ENCODE measurements at places on chromosomes 7 and 10. TPM values are rescaled to one million over a fixed set of nuclear protein-coding genes. Genes with fewer than 3 reads are reported as not detected.

STOX1 gene
- total RNA-seq: 0.14 TPM

FAM13C gene
- 20.4 TPM for total RNA-seq

DNA sequence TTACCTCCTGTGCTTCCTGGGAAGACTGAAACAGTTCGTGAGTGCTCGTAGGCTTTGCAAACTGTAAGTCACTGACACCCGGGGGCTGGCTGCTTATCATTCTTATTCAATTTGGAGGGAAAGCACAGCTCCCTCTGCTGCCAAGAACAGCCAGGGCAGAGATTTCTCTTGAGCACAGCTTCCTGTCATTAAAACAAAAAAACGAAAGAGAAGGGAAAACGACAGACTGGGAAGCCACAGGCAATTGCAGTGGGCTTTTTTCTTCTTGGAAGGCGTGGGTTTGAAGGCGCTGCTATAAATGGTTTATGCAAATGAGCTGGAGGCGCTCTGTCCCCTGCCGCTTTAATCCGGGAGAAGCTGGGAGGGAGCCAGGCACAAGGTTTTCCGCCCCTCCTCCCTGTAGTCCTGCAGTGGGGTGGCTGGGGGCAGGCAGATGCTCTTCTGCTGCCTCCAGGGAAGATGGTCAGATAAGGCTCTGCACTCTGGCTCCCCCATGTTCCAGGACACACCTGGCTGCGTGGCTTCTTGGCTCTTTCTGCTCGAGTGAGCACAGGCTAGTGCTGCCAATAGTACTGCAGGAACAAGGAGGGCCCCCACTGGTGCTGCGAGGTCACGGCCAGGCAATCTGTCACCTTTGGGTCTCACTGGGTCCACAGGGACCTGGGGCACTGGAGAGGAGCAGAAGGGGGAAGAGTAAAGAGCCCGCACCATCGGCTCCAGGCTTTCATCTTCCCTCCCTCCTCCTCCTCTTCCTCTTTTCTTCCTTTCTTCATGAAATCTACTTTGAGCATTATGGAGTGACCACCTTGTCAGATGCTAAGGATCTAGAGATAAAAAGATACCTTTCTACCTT is 49.5 kb downstream of the NEURL1 start:
- H3K4me1 ChIP-seq: peaks cover 4% of the 10 kb centered on the region
- no peaks in the 10 kb centered on the region for H3K36me3 ChIP-seq
- H3K4me3 ChIP-seq: peak overlapping the region; percentile 70
- no peaks in the 10 kb centered on the region for H3K27me3 ChIP-seq

- DNase-seq: no peak
- peaks cover 18% of the 10 kb centered on the region for H3K36me3 ChIP-seq
- H3K4me1 ChIP-seq: no peaks in the 10 kb centered on the region
- H3K27me3 ChIP-seq: no peaks in the 10 kb centered on the region
- no peak overlapping the region for H3K4me3 ChIP-seq
- no peak overlapping the region for H3K27ac ChIP-seq
Observed at GRCh38 chr10:30047430-30047829, 12.0 kb downstream of the JCAD start.

GRCh38 chr10:73819081-73819480 is 7.7 kb upstream of the NDST2 start:
- no peaks in the 10 kb centered on the region for H3K27me3 ChIP-seq
- no peak overlapping the region for H3K4me3 ChIP-seq
- H3K27ac ChIP-seq: peak overlapping the region; percentile 81
- H3K4me1 ChIP-seq: peaks cover 28% of the 10 kb centered on the region
- DNase-seq: no peak
